ENCODE measurements at places on chromosomes 16 and 17. TPM values are rescaled to one million over a fixed set of nuclear protein-coding genes. Genes with fewer than 3 reads are reported as not detected.

Gene IL21R
- 1.1 TPM for total RNA-seq

Gene CDC42EP4
- 16.5 TPM for total RNA-seq

Gene SLC16A5
- total RNA-seq = 8.8 TPM

Gene CCDC200
- total RNA-seq = not detected

Gene GRAP
- not detected for total RNA-seq

Gene NPIPA3
- 0.48 TPM for total RNA-seq

Gene SLC12A3
- not detected for total RNA-seq

Gene PLXDC1
- 1.4 TPM for total RNA-seq

Gene PLCD3
- total RNA-seq = 15.3 TPM

Gene ICAM2
- total RNA-seq = not detected

Gene KNOP1
- total RNA-seq = 11.3 TPM

Gene CSH1
- not detected for total RNA-seq

Gene DUXB
- total RNA-seq = not detected

Gene HIC1
- 14.2 TPM for total RNA-seq

Gene SCNN1G
- total RNA-seq = not detected

Gene NDUFB10
- total RNA-seq = 290 TPM

Gene EPOP
- total RNA-seq = 1.8 TPM

Gene VWA3A
- not detected for total RNA-seq

Gene TBC1D3I
- not detected for total RNA-seq

Gene AXIN2
- total RNA-seq = 3.1 TPM

Gene MYH2
- not detected for total RNA-seq

Gene TEX19
- total RNA-seq = not detected

Gene DECR2
- 10.1 TPM for total RNA-seq

Gene KRT27
- total RNA-seq = not detected

Gene SULT1A1
- not detected for total RNA-seq

Gene RAP1GAP2
- 1.2 TPM for total RNA-seq

Gene YBX2
- 0.49 TPM for total RNA-seq

Gene FLII
- total RNA-seq = 143 TPM

Gene HOXB1
- not detected for total RNA-seq

Gene CCDC57
- 3.7 TPM for total RNA-seq

Gene SOX9
- total RNA-seq = 9.0 TPM

Measured in RPMI7951 (cell line).